ENCODE measurements at places on chromosomes 4 and X.
A peak's percentile ranks its signal among the peaks of the same experiment; 100 is the strongest.

DNA sequence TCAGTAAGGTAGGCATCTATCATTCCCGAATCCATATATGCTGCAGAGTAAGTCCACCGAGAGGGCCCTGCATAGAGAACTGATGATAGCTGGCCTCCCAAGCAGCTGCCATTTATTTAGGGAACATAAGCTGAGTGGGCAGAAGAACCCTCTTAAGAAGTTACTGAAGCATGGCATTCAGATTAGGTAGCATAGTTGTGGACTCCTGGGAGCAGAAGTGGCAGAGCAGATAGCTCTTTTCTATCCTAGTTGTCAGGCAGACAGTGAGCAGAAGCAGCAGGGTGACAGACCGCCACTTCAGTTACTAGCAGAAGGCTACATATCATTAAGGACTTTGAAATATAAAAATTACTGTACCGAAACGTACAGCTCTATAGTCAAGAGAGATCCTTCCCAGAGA lies 454.7 kb downstream of the PPP4R3C start:
- no peak for DNase-seq

DNA sequence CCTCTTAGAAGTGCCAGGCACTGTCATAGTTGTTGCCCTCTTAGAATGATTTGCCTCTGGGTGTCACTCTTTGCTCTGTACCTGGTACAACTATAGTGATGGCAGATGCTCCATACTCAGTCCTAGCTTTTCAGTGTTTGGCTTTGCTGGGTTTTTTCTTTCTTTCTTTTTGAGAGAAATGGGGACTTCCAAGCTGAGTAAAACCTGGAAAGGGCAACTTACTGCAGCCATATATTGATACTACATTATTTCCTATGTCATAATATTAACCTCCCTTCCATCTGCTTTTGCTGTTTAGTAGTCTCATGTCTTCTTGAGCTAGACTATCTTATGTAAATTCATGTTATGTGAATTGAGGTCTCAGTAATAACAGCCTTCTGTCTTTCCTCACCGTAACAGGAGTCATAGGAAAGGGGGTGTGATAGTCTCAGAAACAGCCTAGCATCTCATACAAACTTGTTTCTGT lies 49.0 kb downstream of the NIPAL1 start:
- no peak for DNase-seq

DNA sequence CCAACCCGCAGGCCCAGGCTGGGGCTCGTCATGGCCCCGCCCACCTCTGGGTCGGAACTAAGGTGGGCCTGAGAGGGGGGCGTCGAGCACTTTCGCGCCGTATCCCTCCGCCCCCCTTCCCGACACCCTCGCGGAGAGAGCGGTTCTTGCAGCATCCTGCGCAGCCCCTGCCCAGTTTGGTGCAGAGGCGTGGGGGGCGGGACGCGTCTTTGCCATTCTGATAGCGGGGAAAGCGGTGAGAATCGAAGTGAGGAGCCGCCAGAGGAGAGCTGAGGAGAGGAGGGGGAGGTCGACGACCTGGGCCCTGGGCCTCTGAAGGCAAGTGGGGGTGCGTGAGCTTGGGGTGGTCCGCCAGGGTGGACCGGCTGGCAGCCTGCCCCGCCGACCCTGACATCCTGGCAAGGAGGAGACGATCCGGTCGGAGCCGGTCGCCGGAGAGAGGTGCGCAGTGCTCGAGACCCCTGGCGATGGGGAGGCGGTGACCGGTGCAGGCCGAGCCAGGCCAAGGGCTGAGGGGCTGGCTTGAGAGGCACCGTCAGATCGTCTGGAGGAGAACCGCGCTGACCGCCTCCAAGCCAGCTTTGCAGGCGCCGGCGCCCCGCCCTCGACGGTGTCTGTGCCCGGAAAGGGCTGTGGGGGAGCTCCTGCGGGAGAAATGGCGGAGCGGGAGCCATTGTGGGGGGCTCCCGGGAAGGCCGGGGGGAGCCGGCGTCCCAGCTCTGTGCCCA lies 25.5 kb downstream of the GPRASP3 start:
- no peak for DNase-seq

GRCh38 chrX:152992115-152992514 lies 1.8 kb downstream of the PNMA5 start:
- DNase-seq = no peak

DNA sequence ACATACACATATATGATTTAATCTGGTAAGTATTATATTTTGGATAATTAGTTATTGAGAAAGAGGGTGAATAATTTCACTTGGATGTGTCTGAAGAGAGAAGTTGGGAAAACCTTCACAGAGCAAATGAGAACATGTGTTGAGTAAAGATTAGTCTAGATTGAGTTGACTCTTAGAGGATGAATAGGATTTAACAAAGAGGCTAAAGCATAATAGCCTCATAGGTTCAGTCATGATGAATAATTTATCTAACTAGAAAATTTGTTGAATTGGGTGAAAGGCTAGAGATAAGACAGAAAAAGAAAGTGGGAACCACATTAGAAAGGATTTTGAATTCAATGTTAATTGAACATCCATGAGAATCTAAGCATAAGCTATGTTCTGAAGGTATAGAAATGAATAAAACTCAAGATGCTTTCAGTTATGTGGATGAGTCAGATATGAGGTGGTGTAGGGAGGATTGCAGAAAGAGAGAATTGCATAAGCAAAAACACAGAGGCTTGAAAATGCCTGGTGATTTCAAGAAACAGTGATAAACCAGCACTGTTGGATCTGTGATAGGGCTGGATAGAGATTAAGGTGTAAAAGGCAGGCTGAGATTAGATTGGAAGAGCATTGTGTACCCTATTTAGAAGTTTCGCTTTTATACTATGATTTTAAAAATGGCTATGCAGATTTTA lies 207.6 kb upstream of the NR3C2 start:
- DNase-seq = no peak

DNA sequence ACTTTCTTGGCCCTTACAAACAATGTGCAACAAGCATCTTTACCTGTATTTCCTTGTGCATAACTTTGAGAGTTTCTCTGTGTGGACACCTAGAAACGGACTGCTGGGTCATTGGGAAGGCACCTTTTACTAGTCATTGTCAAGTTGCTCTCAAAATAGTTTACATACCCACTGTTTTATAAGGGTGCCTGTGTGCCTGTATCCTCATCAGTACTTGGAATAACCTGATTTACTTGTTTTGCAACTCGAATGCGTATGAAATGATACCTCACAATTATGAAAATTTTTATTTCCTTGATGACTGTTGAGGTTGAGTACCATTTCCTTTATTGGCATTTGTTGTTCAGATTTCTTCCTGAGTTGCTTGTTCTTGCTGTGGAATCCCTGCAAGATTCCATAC lies 150.8 kb downstream of the STIM2 start:
- DNase-seq = no peak

- DNase-seq = no peak
Measured at GRCh38 chrX:21934414-21934813, 6.1 kb upstream of the SMS start.

DNA sequence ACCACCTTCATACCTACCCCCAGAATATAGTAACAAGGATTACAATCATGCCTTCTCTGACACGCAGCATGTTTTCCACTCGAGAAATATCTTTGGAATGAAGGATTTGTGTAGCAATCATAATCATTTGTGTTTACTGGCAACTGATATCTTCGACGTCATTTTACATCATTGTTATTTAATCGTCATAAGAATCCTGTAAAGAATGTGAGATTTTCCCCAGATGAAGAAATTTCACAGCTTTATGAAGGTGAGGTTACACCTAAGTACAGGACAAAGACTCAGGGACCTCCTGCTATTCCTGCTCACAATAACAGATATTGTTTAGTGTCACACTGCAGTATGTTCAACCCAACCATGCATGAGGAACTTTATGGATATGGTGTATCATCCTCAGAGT lies 198.2 kb upstream of the LDB2 start:
- no peak for DNase-seq

GRCh38 chr4:187999406-187999932 lies 3.9 kb downstream of the ZFP42 start:
- no peak for DNase-seq

DNA sequence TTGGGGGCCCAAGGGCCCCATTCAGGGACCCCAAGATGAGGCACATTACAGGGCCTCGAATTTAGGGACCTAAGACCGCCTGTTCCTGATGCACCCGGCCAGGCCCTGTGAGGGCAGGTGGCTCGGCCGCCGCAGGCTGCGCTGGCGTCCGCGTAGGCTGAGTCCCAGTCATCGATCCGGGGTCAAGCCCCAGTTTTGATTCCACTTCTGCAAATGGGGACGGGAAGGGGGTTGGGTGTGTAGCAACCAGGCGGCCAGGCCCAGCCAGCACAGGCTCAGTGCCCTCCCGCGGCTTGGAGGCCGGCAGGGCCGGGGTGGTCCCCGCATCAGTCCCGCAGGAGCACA lies 327 bp downstream of the PNPLA4 start:
- DNase-seq = no peak

DNA sequence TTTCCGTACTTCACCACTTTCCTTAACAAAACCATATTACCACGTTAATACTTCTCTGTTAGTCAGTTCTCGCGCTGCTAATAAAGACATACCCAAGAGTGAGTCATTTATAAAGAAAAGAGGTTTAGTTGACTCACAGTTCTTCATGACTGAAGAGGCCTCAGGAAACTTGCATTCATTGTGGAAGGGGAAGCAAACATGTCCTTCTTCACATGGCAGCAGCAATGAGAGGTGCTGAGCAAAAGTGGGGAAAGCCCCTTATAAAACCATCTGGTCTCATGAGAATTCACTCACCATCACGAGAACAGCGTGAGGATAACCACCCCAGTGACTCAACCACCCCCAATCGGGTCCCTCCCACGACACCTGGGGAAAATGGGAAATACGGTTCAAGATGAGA lies 289.8 kb upstream of the CLNK start:
- no peak for DNase-seq

GRCh38 chr4:169154121-169154520 lies 116.6 kb downstream of the SH3RF1 start:
- no peak for DNase-seq

- peak; percentile 18 for DNase-seq
Measured at GRCh38 chr4:101102114-101102742, 245.1 kb downstream of the PPP3CA start.

DNA sequence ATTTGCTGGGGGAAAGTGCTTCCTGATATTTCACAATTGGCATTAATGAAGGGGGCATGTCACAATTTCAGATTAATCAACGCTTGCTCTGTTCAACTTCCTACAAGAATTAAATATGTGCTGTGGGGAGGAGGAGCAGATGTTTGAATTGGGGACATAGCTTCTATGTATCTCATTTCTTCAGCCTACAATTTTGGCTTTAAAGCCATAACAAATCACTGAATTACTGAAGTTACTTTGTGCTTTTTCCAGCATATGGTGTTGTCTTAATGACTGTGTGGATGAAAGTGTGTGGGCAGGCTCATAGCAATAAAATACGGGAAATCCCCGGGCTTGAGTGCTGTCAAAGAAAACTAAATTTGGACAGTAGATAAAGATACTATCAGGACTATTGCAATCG lies 813 bp downstream of the TLR7 start:
- no peak for DNase-seq

GRCh38 chrX:77572322-77572721 lies 125.1 kb downstream of the FGF16 start:
- DNase-seq = no peak

DNA sequence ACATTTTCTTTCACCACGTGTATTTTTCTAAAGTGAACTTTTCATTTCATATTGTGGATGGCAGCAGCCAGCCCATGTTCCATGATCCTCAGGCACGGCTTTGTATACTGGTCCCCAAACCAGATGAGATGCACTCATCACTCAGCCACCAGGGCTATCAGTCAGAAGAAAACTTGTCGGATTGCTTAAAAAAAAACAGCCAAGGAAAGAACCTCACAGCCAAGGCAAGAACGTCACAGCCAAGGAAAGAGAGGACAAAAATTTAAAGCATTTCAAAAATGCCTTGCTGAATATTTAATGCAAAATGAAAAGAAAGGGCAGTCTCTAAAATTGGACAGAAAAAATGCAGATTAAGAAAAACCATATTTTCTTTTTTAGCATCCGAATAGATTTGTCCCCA lies 333.3 kb downstream of the PDGFC start:
- DNase-seq = no peak

DNA sequence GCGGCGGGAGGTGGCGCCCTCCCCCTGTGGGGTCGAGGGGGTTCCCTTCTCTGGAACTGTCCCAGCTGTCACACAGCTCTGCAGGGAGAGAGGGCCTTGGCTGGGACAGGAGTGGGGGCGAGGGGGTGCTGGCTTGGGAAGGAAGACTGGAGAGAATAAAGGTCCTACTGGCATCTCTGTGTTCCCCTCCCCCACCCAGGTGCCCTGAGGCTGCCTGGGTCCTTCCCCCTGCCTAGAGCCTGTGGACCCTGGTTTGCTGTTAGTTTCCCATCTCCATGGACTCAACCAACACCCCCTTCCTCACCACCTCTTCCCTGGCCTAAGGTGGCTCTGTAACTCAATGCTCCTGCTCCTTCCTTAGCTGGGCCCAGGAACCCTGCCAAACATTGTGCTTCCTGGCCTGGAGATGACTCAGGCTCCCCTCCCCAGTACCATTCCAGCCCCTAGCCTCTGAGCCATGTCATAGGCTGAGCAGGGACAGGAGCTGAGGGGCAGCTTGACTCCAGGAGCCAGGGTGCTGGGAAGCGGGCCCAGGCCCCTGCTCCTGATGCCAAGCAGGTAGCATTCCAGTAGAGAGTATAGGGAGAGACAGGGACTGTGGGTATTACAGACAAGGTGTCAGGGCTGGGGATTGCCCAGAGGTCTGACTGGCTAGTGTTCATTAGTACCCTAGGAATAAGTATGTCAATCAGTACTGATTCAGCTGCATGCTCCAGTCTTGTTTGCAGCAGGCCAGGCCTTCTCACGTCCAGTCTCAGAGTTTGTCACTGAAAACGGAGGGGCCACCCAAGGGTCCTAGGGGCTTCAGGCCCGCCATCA lies 100.7 kb downstream of the EFNB1 start:
- DNase-seq = peak; percentile 64

DNA sequence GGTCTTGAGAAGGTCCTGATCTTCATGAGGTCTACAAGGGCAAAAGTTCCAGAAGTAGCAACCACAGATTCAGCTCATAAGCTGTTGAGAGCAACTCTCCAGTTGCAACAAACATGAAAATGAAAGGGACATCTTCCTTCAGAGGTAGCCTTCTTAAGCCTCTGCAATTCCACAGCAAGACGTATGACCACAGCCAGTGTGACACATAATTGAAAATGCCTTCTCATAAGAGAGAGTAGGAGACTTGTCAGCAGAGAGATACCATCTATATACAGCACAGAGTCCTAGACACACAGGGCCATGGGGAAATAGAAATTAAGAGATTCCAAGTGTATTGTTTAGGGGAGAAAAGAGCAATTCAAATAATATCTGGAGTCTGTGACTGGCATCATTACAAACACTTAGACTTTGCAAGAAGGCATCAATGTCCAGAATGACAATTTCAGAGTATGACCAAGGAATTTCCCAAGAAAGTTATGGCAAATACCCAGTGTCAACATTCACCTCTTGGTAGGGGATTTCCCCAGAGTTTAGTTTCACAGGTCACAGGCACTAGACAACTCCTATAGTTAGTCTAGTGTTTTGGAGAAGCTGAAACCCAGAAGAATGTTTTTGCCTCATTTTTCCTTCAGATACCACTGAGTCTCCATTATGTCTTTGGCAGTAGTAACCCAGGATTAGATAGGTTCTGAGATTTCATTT lies 340.3 kb downstream of the ZNF674 start:
- DNase-seq = no peak
